Activated CD8-positive, alpha-beta memory T cell treated with anti-CD3 and anti-CD28 coated beads, Interleukin-2, amount 10 ng/mL, durations not matched to agents 7 days and 5 days (primary cell): ENCODE measurements at places on chromosomes 7 and 10. TPM values are rescaled to one million over a fixed set of nuclear protein-coding genes. Genes with fewer than 3 reads are reported as not detected.

The GRM8 gene
- not detected for total RNA-seq

The CH25H gene
- total RNA-seq: not detected

The GIMAP6 gene
- total RNA-seq: 54.6 TPM

- no peaks in the 10 kb centered on the region for H3K36me3 ChIP-seq
- H3K27me3 ChIP-seq: peaks cover 21% of the 10 kb centered on the region
- DNase-seq: no peak
- H3K27ac ChIP-seq: no peak overlapping the region
- no peak overlapping the region for H3K4me3 ChIP-seq
These were observed 2.2 kb upstream of the DNAJC1 start for GRCh38 chr10:22005763-22006162.

GRCh38 chr10:16009785-16010184 lies 149.5 kb upstream of the MINDY3 start:
- DNase-seq: no peak
- H3K36me3 ChIP-seq: no peaks in the 10 kb centered on the region
- no peak overlapping the region for H3K4me3 ChIP-seq
- H3K4me1 ChIP-seq: no peaks in the 10 kb centered on the region
- H3K27ac ChIP-seq: no peak overlapping the region
- no peaks in the 10 kb centered on the region for H3K27me3 ChIP-seq

GRCh38 chr7:73397521-73398281 lies 35.9 kb upstream of the FZD9 start:
- DNase-seq: no peak
- no peak overlapping the region for H3K4me3 ChIP-seq
